Bone marrow (tissue), 2 donors: ENCODE measurements at places on chromosomes 3 and 15.

DNA sequence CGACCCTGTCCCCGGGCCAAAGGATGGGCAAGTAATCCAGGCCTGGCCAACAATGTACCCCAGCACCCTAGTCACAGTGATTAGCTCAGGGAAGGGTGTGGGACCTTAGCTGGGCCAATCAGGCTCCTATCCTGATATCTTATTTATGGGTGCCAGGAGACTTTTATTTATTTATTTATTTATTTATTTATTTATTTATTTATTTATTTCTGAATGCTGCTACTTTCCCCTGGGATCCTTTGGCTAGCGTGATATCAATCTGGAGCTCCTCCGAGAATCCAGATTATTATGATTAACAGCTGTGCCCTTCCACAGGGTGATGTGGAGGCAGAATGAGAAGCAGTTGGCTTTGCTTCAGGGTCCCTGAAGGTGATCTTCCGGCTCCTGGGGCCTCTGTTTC, 32.2 kb upstream of the BHLHE40 start:
- DNase-seq = no peak

DNA sequence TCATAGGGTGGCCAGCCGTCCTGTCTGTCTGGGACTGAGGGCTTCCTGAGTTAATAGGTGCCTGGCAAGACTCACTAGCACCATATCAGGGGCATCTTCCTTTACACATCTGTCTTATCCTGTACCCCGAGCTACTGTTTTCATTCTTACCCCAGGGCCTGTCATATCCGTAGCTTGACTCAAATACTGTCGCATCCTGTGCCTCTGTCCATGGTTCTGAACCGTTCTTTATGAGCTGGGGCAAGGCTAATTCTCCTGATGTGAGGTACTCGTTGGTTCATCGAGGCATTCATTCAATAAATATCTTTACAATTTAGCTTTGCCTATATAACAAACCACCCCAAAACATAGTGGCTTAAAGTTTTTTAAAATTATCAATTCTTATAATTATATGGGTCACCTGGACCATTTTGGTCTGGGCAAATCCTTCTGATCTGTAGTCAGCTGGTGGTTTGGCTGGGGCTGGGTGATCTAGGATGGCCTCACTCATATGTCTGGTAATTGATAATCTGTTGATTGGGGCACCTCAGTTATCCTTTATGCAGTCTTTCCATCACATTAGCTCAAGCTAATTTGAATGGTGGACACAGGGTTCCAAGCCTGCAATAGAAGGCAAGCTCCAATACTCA, 121.2 kb downstream of the TLE3 start:
- DNase-seq = no peak

DNA sequence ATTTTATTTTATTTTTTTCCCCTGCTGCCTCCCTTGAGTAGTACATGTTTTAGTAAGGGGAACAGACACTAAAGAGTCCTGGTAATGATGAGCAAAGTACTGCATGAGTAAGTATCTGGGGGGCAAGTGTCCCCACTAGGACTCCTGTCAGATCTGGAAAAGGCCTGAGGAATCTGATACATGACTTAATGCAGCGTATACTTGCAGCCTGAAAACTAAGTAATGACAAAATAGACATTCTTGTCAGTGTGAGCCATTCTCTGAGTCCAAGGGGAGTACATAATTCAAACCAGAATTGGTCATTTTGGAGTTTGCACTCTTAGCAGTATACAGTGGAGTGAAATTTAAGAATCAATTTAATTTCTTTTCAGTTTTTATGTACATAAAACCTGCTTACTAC, 27.5 kb downstream of the NXPE3 start:
- no peak for DNase-seq

DNA sequence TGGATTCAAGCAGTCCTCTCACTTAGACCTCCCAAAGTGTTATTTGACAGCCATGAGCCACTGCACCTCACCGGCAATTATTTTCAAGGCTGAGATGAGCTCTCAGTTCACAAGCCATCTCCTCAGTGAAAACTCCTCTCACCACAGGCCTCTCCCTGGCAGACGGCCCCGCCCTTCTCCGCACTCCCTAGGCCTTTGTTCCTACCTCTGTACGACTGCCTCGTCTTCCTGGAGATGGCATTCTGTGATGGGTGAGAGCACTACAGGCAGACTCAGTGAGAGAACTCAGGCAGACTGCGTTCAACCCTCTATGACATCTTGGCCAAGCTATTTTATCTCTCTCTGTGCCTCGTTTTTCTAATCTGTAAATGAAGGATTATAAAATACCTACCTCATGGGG, 67.0 kb upstream of the TPM1 start:
- DNase-seq = no peak

DNA sequence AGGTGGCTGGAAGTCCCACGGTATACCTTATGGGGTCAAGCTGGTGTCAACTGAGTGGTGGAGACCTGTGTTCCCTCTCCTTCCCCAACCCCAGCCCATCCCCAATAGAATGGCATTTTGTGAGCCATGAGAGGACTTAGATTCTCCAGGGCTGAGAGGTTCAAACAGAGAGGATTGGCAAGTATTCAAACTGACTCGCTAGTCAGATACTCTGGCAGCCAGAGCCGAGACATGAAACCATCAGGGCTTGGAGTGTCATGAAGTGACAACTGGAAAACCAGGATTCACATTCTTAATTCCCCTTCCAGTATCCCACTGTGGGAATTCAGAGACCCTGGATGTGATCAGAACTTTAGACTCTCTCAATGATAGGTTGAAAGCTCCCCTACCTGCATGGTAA, 159.4 kb upstream of the SNTN start:
- DNase-seq = no peak

DNA sequence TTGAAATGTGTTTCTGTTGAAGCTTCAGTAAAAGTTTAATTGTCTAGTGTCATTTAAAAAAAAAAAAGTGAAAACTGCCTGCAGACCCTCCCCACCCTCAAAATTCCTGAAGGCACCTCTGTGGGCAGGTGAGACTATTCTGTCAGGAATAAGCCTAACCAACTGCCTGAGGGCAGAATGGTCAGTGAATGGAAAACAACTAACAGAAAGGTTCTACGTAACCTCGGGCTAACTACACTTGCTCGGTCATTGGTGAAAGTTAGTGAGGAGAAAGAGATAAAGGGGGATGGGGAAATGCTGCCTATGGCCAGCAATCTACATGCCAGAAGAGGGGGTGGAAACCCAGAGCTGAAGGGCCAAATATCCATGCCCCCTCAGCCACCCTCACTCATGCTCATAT, 108.6 kb upstream of the SLC24A5 start:
- DNase-seq = no peak

GRCh38 chr3:158460926-158461325, 110.1 kb upstream of the MLF1 start:
- no peak for DNase-seq

DNA sequence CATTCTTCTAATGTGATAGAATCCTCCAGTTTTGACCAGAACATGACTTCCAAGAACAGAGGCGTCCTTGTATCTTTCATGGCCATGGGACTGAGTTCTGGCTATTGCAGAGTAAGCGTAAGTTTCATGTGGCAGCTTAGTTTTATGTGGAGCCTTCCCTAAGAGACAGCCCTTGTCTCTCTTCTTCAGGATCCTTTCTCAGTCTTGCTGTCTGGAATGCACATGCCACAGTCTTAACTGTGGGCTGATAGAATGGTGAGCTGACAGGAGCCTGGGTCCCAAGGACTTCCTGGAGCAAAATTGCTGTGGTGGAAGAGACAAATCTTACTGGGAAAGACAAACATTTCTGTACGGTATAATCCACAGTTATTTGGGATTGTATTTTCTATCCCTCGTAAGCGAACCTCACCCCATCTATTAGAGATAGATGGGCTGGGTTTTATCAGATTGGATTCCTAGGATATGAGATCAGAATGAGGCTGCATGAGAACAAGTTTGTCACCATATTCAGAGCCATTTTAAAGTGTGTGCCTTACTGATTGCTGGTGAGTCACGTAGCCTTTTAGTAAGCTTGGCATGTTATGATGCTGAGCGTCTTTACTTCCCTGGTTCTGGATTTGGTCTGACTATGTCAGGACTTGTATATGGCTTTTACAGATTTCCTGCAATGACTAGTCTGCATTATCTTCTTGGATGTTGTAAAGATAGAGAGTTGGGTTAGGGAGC, 32.8 kb downstream of the CDIN1 start:
- no peak for DNase-seq

GRCh38 chr3:16474216-16474615, 39.3 kb downstream of the RFTN1 start:
- no peak for DNase-seq

DNA sequence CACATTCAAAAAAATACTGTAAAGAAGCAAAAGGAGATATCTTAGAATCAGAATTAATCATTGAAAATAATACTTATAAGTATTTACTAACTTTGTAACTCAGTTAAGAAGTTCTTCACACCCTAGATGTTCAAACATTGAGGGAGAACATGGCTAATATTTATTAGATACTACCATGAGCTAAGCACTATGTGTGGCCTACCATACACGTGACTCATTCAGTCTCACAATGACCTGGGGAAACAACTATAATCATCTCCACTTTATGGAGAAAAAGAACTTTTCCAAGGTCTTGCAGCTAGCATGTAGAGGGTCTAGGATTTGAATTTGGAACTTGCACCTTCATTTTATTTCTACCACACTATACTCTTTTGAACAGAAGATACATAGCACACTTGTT, 361.9 kb upstream of the CFAP20DC start:
- DNase-seq = no peak

- no peak for DNase-seq
Measured at GRCh38 chr3:138082992-138083386, 32.4 kb downstream of the DZIP1L start.

- DNase-seq = no peak
Measured at GRCh38 chr3:81955878-81956277, 194.4 kb upstream of the GBE1 start.

DNA sequence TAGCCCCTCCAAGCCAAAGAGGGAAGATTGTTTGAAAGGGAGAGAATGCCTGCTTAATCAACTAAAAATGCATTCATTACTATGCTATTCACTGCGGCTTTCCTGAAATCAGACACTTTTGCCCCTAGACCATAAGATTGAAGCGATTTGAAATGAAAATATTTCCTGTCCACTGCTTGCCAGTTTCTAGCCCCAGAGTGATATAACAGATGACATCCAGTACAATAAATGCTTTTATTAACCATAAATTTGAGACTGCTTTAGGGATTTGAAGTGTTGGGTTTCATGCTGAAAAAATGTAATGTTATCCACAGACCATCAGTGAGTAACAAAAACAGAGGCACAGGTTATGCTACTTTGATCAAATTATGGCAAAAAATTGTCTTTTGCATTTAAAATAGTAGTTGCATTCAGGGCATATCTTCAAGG, 14.1 kb downstream of the IL17RD start:
- DNase-seq = no peak

DNA sequence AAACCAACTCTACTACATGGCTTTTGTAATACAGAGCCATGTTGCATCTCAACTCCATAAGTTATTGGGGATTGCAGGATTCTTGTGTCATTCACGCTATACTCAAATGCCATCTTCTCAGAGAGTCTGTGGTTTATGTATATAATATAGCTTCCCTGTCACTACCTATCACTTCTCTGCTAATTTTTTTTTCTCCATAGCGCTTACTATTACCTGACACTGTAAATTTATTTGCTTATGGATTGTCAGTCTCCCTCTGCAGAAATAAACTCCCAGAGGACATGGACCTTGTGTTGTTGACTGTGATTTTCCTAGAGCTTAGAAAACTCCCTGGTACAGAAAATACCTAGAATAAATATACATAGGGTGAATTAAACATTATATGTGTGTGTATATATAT, 990.5 kb downstream of the TBL1XR1 start:
- no peak for DNase-seq

- DNase-seq = no peak
Measured at GRCh38 chr3:194575484-194576210, 57.6 kb downstream of the TMEM44 start.

GRCh38 chr3:66095295-66096001, 56.7 kb upstream of the MAGI1 start:
- no peak for DNase-seq

GRCh38 chr3:16378415-16378814, 113.4 kb downstream of the OXNAD1 start:
- DNase-seq = no peak

- no peak for DNase-seq
Measured at GRCh38 chr15:48090666-48091065, 30.1 kb upstream of the SLC24A5 start.

- DNase-seq = no peak
Measured at GRCh38 chr3:16653712-16654111, 48.5 kb upstream of the DAZL start.

GRCh38 chr3:26657348-26657976, 34.9 kb downstream of the LRRC3B start:
- DNase-seq = no peak

DNA sequence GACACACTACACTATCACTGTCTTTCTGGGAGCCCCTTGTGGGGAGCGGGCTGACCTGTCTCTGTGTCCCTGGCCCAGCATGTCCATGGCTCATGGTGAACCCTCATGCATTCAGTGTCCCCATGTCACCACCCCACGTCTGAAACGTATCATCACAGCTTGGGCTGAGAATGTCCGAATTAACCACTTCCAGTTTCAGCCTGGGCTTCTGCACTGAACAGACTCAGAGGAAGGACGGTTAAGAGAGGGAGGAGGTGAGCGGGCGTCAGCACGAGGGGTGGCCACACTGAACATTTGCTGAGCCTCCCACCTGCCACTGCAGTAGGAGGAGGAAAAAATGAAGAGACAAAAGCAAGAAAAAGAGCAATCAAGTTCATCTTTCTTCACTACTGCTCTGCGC, 30.5 kb downstream of the ATP2B2 start:
- no peak for DNase-seq

DNA sequence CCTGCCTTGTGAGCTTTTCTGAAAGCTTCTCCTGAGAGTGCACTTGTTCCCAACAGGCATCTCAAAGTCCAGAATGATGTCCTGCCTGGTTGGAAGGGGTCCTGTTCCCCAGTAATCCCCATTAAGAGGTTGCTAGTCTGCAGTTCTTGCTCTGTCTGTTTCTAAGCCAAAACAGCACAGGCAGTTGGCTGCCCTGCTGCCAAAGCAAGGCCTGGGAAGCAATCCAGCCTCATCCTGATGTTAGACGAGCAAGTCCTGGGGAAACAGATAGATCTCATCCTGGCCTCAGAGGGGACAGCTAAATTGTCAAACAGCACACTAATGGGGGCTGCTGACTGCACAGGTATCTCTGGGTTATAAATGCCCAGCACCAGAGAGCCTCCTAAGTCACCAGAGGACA, 198.0 kb downstream of the EPHB1 start:
- DNase-seq = no peak

DNA sequence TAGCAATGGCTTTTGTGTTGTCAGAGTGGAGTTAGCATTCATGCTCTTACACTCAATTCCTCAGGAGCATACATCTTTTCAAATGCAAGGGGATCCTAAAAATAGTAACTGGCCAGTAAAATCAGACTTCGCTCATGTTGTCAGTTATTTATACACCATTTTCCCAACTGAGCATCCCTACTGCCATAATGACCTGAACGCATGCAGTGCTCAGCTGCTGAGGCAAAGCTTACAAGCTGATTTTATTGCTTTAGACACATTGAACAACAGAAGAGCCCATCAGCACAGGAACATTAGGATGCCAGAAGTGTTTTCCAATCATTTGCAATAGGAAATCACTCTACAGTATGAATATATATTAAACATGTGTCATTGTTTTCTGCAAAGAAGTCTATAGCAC, 689.7 kb upstream of the BCHE start:
- no peak for DNase-seq
